ENCODE measurements at places on chromosomes 6 and 20.
A peak's percentile ranks its signal among the peaks of the same experiment; 100 is the strongest.

DNA sequence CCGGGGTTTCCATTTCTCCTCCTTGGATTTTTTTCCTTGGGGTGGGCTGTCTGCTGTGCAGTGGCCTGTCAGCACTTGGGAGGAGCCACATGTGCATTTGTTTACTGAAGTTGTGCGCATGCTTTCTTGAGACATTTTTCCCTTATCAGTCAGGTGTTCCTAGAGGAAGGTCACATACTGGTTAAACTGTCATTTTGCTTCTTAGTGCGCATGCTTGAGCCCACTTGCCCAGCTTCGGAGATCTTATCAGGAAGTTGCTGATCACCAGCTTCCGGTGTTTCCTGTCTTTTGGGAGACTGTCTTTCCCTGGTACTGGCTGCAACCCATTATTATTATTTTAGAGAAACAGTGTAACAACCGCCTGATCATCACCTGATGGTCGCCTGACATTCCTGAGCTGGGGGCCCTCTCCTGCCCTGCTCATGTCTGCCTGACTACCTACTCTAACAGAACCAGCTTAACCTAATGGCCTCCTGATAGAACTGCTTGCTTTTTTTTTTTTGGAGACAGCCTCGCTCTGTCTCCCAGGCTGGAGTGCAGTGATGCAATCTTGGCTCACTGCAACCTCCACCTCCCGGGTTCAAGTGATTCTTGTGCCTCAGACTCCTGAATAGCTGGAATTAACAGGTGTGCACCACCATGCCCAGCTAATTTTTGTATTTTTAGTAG, 378 bp upstream of the ERVFRD-1 start:
- DNase-seq = no peak

GRCh38 chr6:143449714-143450452, 612 bp downstream of the ADAT2 start:
- no peak for DNase-seq

DNA sequence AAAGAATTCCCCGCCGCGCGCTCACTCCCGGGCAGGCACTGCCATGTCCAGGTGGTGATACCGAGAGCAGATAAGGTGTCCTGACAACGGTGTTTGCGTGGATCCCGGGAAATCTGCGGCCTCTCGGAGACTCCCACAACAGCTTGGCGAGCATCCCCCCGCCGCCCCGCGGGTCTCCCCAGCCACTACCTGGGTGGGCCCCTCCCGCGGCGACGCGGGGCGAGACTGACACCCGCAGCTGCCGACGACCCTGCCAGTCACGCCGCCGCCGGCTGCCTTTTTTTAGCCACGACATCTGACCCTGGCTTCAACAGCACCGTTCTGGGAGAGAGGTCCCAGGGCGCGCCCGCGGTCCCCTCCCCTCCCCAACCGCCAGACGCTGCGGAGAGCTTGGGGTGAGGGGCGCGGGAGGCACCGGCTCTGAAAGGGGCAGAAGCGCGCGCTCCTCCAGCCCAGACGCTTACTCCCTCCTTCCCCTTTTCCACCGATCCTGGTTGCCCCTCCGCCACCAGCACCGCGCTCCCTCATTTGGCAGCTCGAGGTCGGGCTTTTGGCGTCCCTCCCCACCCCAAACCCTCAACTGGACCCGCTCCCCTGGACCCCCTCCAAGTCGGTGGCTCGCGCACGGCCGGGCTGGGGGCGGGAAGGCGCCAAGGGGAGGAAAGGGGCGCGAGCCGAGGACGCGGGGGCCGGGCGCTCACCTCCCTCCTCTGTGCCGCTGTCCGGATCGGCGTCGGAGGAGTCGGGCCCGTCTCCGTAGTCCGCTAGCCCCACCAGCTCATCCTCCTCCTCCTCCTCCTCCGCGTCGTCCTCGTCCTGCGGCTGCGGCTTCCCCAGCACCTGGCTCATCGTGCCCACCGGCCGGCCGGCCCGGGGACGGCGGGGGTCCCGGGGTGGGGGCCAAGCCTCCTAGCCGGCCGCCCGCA, 665 bp downstream of the RRAGD start:
- DNase-seq = no peak

DNA sequence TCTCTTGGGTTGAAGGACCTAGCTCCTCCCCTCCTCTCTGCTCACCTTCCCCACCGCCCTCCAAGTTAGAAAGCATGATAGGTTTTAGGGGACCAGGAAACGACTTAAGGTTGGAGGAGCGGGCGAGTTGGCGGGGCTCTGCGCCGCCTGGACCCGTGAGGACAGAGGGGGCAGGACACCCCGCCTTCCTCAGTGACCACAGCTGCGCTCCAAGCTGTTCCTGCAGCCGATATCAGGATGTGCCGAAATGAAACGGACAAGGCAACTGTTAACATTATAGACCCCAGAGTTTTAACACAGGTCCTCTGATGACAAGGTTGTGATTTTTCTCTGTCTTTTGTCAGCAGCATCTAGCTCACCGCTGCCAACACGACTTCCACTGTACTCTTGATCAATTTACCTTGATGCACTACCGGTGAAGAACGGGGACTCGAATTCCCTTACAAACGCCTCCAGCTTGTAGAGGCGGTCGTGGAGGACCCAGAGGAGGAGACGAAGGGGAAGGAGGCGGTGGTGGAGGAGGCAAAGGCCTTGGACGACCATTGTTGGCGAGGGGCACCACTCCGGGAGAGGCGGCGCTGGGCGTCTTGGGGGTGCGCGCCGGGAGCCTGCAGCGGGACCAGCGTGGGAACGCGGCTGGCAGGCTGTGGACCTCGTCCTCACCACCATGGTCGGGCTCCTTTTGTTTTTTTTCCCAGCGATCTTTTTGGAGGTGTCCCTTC, at the start of gene GRM1:
TSS of gene GRM1 (plus strand) at position 212 of the 722 bp plus-strand sequence. CDS start at position 668, 456 bp downstream.
- no peak for DNase-seq

- no peak for DNase-seq
These were observed 31.1 kb downstream of the PHACTR2 start for GRCh38 chr6:143708889-143709288.

DNA sequence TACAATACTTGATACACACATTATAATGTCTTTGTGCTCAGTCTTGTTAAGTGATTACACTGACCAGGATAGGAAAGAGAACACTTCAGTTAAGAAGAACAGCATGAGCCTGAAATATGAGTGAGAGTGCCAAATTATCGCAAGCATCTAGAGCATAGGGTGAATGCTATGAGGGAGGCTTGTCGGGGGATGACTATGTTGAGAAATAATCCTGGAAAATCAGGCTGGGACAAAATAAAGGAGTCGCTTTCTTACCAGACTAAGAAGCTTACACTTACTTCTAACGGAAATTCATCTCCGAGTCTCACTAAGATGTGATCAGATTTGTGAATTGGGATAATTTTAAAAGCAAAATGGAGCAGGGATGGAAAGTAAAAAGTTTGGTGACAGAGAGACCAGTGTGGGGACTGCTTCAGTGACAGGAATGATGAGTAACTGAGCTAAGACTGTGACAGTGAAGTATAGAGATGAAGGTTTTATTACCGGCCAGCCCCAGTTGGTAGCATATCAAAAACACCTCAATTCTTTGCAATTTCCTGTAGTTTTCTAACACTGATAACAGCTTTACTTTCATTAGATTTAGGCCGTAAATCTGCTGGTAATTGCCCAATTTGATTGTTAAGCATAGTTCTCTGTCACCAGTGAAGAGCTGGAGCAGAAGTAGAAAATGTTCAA, 48.4 kb upstream of the DEFB112 start:
- no peak for DNase-seq

- DNase-seq = peak; percentile 53
These were observed 149.5 kb downstream of the DOK5 start for GRCh38 chr20:54624706-54625390.

GRCh38 chr6:71287038-71287437, 1.6 kb upstream of the OGFRL1 start:
- no peak for DNase-seq

DNA sequence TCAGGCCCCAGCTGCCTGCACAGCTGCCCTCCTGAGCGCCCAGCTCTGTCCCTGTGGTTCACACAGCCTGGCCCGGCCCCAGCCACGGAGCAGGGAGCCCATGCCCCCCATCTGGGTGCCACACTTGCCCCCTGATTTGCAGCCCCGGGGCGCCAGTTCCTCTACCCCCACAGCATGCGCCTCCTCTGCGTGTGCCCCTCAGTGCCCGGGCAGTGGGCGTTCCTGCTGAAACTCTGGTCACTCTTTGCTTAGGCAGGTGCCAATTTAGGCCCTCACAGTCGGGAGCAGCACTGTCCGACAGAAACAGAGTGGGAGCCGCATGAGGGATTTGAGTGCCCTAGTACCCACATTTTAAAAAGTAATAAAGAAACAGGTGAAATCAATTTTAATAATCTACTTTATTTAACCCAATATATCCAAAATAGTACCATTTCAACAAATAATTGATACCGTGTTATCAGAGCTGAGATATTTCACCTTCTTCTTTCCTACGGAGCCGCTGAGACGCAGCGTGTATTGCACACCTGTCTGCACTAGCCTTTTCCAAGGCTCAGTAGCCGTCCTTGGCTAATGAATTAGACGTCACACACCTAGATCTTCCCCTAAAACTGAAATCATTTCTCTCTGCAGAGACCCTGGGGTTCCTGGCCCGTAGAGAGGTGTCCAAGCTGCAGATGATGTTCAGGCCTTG, 106.4 kb downstream of the ASXL1 start:
- no peak for DNase-seq

- DNase-seq = no peak
These were observed 17.1 kb downstream of the REPS1 start for GRCh38 chr6:138970856-138971425.

DNA sequence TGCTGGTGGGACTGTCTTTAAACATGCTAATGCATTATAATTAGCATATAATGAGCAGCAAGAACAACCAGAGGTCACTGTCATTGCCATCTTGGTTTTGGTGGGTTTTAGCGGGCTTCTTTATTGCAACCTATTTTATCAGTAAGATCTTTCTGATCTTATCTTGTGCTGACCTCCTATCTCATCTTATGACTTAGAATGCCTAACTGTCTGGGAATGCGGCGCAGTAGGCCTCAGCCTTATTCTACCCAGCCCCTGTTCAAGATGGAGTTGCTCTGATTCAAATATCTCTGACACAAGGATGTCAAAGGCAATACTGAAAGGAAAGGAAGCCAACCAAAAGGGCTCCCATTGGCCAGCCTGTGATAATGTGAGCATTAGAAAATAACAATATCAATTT, 29.8 kb upstream of the SEC63 start:
- DNase-seq = no peak

DNA sequence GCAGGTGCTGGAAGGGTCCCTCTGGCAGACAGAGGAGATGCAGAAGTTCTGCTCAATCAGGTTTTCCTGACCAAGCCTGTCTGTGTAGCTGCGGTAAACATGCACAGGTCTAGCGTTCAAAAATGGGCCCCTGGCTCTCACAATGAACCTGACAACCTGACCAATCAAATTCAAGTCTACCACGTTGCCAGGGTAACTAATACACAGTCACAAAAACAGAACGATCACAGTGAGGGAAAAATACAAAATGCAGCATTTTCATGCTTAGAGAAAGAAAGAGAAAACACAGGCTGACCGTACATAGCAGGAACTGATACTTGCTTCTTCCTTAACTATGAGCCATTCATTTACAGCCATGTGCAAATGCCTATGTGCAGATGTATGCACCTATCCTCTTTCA, 353.1 kb upstream of the TSHZ2 start:
- no peak for DNase-seq

- DNase-seq = no peak
These were observed 27.1 kb downstream of the TOP1 start for GRCh38 chr20:41055679-41056078.

- no peak for DNase-seq
These were observed 93.0 kb upstream of the DOK5 start for GRCh38 chr20:54382419-54382818.

GRCh38 chr6:22878324-22878701, 308.9 kb downstream of the HDGFL1 start:
- no peak for DNase-seq

- DNase-seq = peak; percentile 15
These were observed 128.7 kb downstream of the RIN2 start for GRCh38 chr20:19886661-19887288.

GRCh38 chr6:137680705-137681346, 186.2 kb upstream of the TNFAIP3 start:
- DNase-seq = no peak

DNA sequence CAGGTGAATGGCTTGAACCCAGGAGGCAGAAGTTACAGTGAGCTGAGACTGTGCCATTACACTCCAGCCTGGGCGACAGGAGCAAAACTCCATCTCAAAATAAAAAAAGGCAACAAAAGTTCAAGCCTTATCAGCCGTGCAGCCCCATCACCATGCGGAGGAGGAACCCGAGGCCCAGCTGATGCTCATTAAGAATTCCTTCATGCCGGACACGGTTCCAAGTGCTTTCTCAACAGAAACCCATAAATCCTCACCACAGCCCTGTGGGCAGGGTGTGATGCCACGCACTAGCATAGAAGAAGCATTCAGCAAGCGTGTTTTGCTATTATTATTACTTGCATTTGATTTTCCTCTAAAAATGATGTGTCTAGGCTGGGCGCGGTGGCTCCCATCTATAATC, 56.3 kb downstream of the PREX1 start:
- DNase-seq = no peak

- no peak for DNase-seq
These were observed 36.4 kb downstream of the CEP250 start for GRCh38 chr20:35491823-35492222.

- DNase-seq = no peak
These were observed 75.1 kb upstream of the ATXN1 start for GRCh38 chr6:16836144-16836981.

GRCh38 chr6:88587150-88587520, 376.3 kb downstream of the RNGTT start:
- DNase-seq = no peak

GRCh38 chr6:15512721-15513120, 150.1 kb downstream of the DTNBP1 start:
- no peak for DNase-seq

- DNase-seq = peak; percentile 23
These were observed 91.3 kb downstream of the FRK start for GRCh38 chr6:115969207-115969929.

DNA sequence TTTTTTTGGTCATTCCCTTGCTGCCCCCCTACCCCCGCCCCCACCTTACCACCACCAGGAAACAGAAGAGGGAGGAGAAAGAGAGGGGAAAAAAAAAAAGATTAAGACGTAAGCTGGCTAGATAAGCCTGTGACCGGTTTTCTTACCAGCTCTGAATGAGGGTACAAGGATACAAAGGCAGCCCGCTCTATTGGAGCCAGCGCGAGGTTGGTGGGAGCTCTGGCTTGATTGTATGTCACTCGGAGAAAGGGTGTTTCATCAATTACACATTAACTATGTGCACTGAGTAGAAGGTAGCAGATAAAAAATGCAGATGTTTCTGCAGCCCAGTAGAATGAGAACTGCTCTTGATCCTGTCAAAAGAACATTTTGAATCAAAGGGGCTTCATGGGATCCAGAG, 28.6 kb upstream of the OLIG3 start:
- DNase-seq = no peak

DNA sequence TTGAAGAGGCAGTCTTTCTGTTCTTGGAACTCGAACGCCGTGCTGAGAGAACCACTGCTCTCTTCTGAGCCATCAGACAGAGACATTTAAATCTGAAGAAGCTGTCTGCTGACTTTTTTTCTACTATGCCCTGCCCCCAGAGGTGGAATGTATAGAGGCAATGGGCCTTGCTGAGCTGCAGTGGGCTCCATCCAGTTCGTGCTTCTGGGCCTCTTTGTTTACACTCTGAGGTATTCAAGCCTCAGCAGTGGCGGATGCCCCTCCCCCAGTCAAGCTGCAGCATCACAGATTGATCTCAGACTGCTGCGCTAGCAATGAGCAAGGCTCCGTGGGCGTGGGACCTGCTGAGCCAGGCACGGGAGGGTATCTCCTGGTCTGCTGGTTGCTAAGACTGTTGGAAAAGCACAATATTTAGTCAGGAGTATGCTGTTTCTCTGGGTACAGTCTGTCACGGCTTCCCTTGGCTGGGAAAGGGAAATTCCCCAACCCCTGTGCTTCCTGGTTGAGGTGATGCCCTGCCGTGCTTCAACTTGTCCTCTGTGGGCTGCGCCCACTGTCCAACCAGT, 526.8 kb downstream of the CD109 start:
- no peak for DNase-seq
